AG08395 (cell line): ENCODE measurements at places on chromosomes 5 and 9.

DNA sequence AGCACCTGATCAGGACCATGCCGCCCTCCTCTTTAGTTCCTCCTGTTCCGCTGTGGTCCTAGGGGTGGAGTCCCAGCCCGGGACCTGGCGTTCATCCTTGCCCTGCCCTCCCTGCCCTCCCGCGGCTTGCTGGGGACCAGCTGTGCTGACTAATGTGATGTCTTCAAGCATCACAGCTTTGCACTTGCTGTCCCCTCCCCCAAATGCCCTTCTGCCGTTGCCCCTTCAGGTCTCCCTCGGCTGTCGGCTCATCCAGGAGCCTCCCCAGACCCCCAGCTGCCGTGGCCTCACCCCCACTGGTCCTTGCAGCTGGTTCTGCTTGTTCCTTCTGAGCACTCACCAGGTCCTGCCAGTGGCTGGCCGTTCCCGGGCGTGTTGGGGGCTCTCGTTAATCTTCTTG, 19.9 kb downstream of the RXRA start:
- DNase-seq: peak; percentile 82

- DNase-seq: no peak
Observed at GRCh38 chr5:54728588-54728915, 211.0 kb downstream of the SNX18 start.

GRCh38 chr5:117454716-117455212, 880.1 kb upstream of the SEMA6A start:
- peak; percentile 7 for DNase-seq

DNA sequence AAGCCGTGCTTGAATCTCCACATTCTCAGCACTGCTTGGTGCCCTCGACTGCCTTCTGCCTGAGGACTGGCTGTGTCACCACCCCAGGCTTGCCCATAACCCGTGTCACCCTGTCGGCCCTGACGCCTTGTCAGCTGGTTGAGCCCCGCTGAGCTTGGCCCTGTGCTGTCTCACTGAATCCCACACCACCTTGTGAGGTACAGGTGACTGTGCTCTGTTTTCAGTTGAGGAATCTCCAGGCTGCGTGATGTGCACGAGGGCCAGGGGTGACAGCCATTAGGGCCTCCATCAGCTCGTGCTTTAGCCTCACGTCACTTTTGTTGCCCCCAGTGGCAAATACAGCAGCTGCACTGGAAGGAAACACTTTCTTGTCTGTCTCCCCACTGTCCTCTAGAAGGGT, 90.7 kb downstream of the CACNA1B start:
- no peak for DNase-seq

GRCh38 chr5:115840873-115841272, 492 bp downstream of the ATG12 start:
- DNase-seq: no peak
